ENCODE measurements at places on chromosomes 6 and 20. TPM values are rescaled to one million over a fixed set of nuclear protein-coding genes. Genes with fewer than 3 reads are reported as not detected.

The C20orf202 gene
- total RNA-seq = not detected

The ERVFRD-1 gene
- total RNA-seq = 0.63 TPM

The HM13 gene
- 120 TPM for total RNA-seq

The OR2B3 gene
- total RNA-seq = not detected

The PTGIS gene
- total RNA-seq = 0.16 TPM
